ENCODE measurements at places on chromosomes 1 and 21.

GRCh38 chr21:42086969-42087368 is 15.9 kb downstream of the UMODL1 start:
- no peak for DNase-seq

GRCh38 chr1:48073798-48074530 is 76.8 kb upstream of the TRABD2B start:
- no peak for DNase-seq

GRCh38 chr1:18326211-18326897 is 154.4 kb upstream of the KLHDC7A start:
- no peak for DNase-seq

- no peak for DNase-seq
Observed at GRCh38 chr1:98355656-98356383, 305.7 kb upstream of the SNX7 start.

GRCh38 chr1:12643785-12644184 is at the start of gene AADACL4:
Gene AADACL4, plus strand, starts transcription at chr1:12644085. Its CDS starts 462 bp downstream, at chr1:12644547.
- no peak for DNase-seq

GRCh38 chr1:159821171-159821867 is 5.4 kb upstream of the SLAMF8 start:
- DNase-seq: no peak

DNA sequence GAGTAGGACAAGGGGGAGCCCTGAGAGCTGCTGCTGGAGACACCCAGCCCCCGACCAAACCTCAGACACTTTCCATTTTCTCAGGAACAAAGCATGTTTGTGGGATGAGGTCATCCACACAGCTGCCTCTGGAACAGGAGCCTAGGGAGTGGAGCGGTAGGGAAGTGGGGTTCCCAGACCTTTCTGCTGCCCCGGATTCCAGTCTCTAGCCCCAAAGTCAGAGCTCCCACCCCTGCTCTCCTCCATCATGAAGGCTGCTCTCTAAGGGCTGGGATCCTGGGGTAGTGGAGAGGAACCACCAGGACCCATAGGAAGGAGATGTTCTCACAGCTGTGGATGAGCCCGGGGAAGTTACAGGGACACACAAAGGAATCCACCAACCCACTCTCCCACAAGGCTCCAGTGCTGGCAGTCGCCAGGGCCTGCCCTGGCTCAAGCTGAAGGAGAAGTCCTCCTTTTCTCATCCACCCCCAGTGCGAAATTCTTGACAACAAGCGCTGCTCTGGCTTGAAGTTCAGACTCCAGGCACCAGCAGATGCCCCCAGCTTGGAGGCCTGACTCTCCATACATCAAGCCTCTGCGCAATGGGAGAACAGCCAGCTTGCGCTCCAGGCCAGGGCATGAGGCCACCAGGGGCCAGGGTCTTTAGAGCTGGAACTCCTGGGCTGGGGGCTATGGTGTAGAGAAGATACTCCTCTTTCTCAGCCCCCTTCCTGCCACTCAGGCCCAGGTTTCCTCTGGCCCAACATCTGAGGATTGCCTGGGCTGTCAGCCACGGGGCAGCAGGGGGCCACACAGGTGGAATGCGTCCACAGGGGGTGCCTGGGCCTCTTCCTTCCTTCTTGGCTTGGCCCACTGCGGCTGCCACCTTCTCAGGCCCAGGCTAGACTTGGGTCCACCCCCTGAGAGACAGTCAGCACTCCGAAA is 4.5 kb downstream of the FHL3 start:
- no peak for DNase-seq
